Lung (tissue), 17 donors: ENCODE measurements at places on chromosomes 2 and 18. TPM values are rescaled to one million over a fixed set of nuclear protein-coding genes. Genes with fewer than 3 reads are reported as not detected.

Gene EIF5B
- polyA plus RNA-seq = 22.9 TPM

Gene POTEI
- 0.03 TPM for polyA plus RNA-seq

Gene OXER1
- polyA plus RNA-seq = 0.59 TPM

Gene GPBAR1
- polyA plus RNA-seq = 1.0 TPM

Gene ACMSD
- polyA plus RNA-seq = 0.14 TPM

GRCh38 chr2:241932899-241933178 lies 63.3 kb downstream of the RTP5 start:
- DNase-seq = no peak

GRCh38 chr2:33411765-33412164 lies 64.7 kb upstream of the RASGRP3 start:
- DNase-seq = peak; percentile 26

DNA sequence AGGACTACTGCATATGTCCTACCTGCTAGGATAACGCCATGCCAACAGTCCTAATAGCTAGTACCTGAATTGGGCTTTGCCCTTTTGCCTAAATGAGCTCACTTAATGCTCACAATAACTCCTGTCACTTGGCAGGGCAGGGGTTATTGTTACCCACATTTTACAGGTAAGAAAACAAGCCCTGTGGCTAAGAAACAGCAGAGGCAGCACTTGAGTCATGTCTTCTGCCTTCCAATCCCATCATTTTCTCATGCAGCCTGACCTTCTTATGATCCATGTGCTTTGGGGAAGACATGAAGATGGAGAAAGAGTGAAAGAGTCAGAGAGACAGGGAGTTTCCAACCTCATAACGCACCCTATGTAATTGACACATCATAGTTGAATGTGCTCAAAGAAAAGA lies 33.6 kb upstream of the LPIN1 start:
- DNase-seq = no peak

DNA sequence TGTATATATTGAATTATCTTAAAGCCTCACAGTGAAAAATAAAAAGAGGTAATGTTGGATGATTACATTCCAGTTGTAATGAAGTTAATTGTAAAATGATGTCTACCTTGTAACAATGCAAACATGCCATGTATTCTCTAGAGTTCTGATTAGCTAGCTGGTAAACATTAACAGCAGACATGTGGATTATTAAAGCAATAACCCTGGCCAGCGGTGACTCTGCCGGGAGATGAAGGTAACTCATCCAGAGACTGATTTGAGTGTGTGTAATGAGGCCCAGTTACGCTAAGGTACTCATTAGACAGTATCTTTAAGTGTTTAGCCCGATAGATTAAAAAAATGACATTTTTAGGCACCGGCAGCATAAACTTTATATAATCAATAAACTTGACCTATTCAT lies 79.6 kb upstream of the REV1 start:
- DNase-seq = no peak

DNA sequence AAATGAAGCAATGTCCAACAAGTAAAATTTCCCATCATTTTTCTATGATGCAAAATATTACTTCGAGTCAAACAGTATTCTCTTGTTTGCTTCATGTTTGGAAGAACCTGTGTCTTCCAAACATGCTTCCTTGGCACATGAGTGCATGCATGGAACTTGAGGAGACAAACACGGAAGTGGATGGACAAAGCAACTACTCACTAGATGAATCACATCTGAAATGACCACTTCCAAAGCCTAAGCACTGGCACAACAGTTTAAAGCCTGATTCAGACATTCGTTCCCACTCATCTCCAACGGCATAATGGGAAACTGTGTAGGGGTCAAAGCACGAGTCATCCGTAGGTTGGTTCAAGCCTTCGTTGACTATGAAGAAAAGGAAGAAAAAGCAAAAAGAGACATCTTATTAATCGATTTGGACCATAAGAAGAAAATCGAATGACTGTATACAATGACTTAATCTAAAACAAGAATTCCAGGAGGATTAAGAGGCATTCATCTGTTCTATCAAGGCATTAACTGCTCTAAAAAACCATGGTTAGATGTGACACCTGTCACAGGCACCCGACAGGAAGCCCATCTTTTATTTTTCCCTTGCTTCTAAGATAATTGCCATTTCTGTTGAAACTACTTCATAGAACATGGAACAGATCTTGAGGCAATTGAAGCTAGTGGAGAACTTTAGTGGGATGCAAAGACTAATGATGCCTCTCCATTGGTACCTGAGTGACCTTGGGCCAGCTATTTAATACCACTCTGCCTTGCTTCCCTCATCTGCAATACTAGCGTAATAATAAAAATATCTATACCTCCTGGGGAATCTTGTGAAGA lies 56.0 kb downstream of the ATIC start:
- no peak for DNase-seq

- DNase-seq = no peak
These were observed 30.3 kb downstream of the KIF1A start for GRCh38 chr2:240789501-240790369.

- DNase-seq = peak; percentile 92
These were observed 519.1 kb upstream of the SALL3 start for GRCh38 chr18:78460558-78460957.

GRCh38 chr2:133602538-133602937 lies 34.3 kb upstream of the NCKAP5 start:
- peak; percentile 69 for DNase-seq

DNA sequence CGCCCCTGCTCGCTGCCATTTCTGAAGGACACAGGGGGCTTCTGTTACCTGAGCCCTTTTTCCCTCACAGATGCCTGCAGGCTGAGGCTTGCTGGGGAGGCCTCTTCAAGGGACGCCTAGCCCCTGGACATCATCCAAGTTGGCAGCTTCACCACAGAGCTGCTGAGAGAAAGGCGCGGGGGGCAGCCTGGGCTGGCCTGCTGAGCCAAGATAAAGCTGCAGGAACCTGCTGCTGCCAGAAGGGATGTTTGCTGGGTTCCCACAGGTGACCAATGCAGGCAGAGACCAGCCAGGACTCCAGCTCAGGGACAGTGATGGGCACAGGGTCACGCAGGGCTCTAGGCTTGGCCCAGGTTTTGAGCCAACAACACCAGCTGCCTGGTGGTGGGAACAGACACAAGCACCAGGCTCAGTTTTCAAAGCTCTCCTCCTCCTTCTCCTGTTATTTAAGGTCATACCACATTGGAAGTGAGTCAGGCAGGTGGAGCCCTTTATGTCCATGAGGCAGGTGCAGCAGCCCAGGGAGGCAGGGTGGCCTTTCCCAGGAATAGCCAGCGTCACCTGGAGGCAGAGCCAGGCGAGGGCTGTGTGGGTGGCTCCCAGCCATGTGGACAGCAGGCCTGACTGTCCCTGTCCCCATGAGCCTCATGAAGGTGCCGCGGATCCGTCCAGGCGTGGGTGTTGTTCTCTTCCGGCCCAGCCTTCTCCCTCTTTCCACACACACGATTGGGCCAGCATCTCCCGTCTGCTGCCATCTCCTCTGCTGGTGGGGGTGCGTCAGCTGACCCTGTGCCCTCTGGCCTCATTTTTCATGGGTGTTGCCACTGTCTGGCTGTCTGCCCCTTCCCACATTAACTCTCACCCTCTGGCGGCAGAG lies 515.5 kb upstream of the MYT1L start:
- DNase-seq = peak; percentile 63

DNA sequence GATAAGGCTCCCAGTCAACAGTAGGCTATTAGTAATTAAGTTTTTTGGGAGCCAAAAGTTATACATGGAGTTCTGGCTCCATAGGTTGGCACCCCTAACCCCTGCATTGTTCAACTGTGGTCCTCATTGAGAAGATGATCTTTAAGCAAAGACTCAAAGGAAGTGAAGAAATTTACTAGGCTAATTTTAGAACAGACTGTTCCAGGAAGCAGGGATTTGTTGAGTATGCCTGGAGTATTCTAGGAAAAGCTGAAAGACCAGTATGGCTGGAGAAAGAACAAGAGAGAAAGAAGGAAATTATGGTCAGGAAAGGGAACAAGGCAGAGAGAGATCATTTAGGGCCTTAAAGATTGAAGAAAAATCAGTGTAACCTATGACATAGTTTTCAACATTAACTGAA lies 125.1 kb downstream of the PMAIP1 start:
- no peak for DNase-seq

GRCh38 chr2:207467716-207468347 lies 61.9 kb upstream of the CREB1 start:
- DNase-seq = no peak

DNA sequence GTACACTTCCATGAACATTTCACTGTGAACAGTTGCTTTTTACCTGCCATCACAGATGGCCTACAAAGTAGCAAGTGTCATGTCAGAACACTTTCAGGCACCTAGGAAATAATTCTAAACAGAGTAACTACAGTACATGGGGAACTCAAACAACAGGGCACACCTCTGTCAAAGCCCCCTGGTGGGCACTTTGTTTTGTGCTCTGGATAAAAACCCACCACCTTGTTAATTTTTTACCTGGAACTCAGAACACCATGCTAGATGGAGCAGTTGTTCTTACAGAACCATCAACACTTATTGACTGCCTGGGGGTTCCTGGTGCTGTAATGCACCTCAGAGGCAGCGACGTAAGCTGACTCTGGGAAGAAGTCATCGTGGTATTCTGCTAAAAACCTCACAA lies 2.3 kb downstream of the MSL3B start:
- no peak for DNase-seq

DNA sequence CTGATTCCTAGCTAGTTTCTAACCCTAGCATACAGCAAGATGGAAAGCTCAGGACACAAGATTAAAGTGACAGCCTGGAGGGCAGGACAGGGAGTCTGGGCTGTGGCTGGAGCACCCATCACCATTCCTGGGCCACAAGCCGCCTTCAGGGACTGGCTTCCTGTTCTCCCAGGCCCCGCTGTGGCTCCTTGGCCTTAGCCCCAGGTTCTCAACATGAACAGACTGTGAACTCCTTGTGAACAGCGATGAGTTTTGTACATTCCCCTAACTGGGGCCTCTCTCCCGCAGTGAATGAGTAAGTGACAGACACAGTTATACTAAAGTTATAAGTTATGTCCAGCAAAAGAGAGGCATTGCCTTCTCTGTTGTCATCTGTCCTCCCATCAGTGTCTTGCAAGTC lies 35.9 kb upstream of the SLC14A1 start:
- peak; percentile 26 for DNase-seq

- DNase-seq = no peak
These were observed 92.6 kb downstream of the LYPD6 start for GRCh38 chr2:149422991-149423338.

DNA sequence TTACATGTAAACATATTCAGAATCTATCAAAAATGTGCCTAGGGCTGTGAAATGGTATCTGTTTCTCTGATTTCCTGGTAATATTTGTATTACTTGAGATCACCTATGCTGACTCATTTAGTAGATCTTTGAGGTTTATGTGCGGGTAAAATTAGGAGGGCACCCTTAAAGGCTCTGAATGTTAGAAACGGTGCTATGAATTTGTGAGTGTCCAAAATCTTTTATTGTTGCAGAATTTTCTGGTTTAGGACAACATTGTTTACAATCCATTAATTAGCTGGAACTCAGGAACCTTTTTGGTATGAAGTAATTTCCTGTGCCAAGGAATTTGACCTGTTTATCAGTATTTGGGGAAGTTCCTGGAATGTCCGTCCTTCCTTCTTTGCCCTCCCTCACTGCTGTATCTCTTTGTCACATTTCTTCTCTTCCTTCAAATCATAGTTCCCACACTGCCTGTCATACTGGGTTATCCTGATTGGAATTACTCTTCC lies 130.5 kb downstream of the TANC1 start:
- DNase-seq = no peak
